Caudate nucleus (tissue), 63 donors: ENCODE measurements at places on chromosomes 2 and 18.

DNA sequence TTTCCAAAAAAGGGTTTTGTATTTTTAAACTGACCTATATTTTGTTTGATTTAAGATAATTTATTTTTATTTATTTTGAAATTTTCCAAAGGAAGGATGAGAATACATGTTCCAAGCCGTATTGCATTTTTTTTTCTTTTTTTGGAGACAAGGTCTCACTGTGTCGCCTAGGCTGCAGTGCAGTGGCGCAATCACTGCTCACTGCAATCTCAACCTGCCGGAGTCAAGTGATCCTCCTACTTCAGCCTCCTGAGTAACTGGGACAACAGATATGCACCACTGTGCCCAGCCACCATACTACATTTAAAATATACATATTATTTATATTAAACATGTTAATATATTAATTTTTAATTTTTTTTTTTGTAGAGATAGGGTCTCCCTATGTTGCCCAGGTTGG is 15.0 kb downstream of the GEN1 start:
- DNase-seq = no peak

DNA sequence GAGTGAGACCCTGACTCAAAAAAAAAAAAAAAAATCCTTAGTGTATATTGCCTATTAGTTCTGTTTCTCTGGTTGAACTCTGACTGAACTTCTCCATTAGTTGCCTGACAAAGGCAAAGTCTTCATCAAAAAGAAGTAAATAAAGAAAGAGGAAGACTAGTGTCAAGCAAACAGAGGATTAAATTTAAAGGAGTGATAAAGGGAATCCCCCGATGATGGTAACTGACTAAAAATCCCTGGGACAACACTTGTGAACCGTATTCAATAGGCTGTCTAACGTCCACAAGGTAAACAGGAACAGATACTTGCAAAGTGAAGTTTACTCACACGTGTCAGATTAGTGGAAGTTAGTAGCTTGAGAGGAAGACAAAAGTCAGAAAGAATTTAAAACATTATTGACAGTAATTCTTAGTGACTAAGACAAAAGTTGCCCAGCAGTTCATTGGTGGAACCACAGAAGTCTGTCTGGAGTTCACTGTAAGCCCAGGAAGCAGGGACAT is 26.2 kb upstream of the SPOPL start:
- DNase-seq = no peak

DNA sequence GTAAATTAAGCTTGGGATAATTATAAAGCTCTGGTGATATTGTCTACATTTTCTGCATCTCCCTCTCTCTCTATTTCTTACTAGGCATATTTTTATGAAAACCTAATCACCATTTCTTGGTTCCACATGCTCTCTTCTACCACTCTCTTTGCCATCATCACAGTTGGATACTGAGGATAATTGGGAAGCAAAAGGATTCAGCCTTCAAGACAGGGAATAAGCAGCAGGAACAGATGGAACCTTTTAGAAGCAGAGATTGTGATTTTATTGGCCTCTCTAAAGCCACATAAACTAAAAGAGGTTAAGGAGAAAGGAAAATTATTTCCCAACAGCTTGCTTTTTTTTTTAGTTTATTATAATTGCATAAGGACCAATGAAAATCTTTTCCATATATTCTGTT is 226.3 kb upstream of the SPHKAP start:
- DNase-seq = no peak

- no peak for DNase-seq
Observed at GRCh38 chr2:201575971-201576370, 67.3 kb downstream of the TMEM237 start.

GRCh38 chr18:56575819-56576663 is 62.4 kb downstream of the TXNL1 start:
- no peak for DNase-seq

DNA sequence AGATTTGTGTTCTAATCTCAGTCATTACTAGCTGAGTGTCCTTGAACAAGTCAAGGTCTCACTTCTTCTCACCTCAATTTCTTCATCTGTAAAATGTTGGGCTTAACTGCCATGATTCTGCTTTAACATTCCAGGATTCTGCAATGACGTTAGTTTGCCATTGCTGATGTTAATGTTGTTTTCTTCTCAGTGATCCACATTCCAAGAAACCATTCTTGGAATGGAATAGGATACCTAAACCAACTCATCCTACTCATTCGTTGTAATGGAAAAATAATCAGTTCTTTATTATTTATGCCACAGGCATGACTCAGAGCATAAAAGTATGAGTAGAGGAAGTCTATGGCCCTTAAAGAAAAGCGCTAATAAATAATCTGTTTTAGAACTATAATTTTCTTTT is 140.2 kb upstream of the ETAA1 start:
- no peak for DNase-seq

GRCh38 chr2:224158831-224159230 is 119.7 kb upstream of the SERPINE2 start:
- DNase-seq = no peak
